Head of caudate nucleus (tissue), 42 donors: ENCODE measurements at places on chromosomes 13 and 19.

DNA sequence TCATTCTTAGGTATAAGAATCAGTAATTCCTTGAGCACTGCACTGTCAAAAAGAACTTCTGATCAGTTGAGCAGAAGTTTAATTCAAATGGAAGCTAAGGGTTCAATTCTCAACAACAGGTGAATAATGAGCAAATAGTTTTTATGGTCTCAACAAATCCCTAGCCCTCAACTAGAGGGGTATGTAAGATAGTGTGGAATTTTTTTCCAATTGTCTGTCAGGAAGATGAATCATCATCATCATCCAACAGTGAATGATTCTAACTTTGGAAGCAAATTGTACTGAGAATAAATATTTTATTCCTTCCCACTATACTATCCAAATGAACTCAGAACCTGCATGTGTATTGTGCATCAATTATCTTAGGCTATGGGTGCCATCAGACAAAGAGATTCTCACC lies 372.7 kb downstream of the ENOX1 start:
- no peak for DNase-seq

DNA sequence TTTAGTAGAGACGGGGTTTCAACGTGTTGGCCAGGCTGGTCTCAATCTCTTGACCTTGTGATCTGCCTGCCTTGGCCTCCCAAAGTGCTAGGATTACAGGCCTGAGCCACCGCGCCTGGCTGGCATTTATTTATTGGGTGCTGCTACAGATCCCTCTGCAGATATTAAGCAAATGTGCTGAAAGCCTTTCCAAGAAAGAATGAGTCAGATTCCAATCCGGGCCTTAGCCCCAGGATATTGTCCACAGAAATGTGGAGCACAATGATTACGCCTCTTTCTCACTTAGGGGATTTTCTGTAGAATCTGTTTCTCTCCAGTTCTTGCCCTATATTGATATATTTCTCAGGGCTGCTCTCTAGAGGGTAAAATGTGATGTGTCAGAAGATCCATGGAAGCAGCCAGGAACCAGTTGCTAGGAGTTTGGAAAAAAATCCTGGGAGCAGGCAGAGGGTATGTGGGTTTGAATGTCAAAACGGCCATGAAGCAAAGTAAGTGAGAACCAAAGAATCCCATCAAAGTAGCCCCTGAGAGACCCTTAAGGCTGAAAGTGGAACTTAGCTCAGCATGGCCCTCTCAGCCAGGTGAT lies 24.8 kb upstream of the IGFL4 start:
- no peak for DNase-seq

DNA sequence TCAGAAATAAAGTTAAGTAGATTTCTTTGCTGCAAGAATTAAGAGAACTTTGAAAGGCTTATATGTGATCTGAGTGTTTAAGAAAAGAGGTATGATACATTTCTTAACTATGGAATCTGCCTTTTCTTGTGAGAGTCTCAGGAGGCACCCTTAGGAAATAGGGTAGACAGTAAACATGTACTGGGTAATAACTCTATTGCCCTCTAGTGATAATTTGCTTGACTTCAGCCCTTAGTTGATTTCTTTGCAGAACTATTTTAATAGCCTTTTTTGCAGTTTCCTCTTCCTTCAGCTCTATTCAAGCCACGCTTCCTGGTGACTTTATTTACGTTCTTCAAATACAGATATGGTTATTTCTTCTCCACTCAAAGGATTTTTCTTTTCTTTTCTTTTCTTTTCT lies 37.0 kb upstream of the CCNA1 start:
- no peak for DNase-seq

DNA sequence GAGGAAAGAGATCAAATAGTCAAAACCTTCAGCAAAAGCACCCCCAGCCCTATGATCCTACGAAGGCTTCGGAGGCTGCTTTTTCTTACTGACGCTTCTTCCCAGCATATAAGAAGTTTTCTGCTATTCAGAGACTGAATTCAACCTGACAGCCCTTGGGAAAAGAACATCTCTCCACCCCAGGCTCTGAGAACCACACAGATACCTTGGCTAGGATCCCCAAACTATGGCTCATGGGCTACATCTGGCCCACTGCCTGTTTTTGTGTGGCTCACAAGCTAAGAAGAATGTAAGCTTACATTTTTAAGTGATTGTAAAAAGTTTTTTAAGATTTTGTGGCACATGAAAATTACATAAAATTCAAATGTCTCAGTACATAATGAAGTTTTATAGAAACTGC lies 3.0 kb downstream of the SLC15A1 start:
- no peak for DNase-seq

DNA sequence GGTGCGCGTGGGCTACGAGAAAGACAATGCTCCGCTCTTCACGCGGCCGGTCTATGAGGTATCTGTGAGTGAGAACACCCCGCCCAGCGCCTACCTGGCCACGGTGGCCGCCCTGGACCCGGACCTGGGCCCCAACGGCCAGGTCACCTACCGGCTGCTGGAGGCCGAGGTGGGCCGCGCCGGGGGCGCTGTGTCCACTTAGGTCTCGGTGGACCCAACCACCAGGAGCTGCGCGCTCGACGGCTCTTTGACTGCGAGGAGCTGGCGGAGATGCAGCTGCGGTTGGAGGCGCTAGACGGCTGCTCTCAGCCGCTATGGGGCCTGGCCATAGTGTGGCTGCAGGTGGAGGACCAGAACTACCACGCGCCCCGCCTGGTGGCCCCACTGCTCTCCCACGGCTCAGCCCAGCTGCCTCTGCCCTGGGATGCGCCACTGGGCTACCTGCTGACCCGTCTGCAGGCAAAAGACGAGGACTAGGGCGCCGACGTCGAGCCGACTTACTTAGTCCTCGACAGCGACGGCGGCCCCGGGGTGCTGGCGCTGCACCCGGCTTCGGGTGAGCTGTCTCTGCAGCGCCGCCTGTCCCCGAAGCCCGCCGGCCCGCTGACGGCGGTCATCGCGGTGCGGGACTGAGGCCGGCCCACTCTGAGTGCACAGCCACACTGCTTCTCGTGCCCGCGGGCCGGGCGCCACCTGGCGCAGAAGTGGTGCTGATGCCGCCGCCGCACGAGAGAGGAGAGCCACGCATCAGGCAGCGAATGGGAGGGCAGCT lies 173.0 kb downstream of the OLFM4 start:
- peak; percentile 26 for DNase-seq

- DNase-seq = peak; percentile 74
Measured at GRCh38 chr13:73767747-73768315, 366.4 kb downstream of the KLF12 start.

GRCh38 chr13:71712988-71713653 lies 153.9 kb downstream of the DACH1 start:
- DNase-seq = no peak
